Fibroblast of skin of scalp (primary cell): ENCODE measurements at places on chromosomes 12 and 14.
A peak's percentile ranks its signal among the peaks of the same experiment; 100 is the strongest.

DNA sequence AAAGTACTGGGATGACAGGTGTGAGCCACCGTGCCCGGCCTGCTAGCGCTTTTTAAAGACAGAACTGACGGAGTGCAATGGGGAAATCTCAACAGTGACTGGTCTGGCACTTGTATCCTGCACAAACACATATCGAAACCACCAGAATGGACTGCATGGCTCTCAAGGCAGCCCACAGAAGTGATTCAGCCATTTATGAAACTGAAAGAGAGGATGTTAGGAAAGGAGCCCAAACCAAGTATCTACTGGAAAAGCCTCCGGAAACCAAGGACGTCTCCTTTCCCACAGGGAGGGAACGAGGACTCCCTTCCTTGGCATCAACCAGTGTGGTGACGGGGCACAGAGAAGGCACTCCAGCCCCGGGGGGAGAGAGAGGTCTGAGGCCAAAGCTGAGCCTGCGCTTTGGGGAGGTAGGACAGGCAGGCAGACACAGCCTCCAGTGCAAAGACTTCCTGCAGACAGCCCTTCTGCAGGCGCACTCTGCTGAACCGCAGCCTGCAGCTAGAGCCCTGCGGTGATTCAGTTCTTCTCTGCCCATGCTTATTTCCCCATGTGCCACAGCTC lies 16.5 kb downstream of the SLC15A4 start:
- no peak for DNase-seq

DNA sequence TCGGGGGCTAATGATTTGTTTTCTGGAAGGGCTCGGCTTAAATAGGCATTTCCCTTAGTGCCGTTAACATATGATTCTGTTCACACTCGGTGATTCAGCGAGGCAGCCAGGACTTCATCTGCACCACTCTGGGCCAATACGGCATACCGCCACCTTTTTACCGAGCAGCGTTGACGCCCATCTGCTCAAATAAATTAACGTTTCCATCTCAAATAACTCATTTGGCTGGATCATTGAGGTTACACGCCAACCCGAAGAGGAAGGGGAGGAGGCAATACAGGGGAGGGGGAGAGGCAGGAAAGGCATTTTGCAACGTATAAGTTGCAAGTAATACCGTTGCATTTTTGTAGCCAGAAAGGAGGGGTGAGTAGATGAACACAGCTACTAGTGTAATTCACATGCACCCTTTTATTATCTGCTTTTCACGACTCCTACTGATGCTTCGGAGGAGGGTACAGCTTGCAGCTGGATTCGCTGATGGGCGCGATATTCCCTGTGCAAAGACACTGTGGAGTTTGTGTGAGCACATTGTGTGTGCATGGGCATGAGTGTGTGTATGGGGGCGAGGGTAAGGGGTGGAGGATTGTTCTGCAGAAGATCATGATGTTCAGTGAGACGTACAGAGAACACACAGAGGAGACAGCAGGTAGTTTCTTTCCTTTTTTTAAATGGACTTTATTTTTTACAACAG lies 45.9 kb downstream of the MAP1LC3B2 start:
- DNase-seq = no peak

GRCh38 chr12:53516758-53517455 lies 9.6 kb upstream of the NPFF start:
- no peak for DNase-seq

DNA sequence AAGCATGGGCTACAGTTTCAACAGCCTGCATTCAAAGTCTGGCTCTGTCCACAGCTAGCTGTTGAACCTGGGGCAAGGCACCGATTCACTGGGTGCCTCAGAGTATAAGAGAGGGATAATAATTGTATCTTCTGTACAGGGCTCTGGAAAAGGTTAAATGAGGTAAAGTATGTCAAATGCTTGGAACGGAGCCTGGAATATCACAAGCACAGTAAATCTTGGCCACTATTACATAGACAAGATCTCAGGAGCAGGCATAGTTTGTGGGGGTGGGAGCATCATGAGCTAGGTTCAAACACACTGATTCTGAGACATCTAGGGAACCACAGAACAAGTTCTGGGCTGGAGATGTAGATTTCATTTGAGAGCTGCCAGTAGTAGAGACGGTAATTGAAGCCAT lies 203.7 kb upstream of the NUDT4 start:
- peak; percentile 78 for DNase-seq

DNA sequence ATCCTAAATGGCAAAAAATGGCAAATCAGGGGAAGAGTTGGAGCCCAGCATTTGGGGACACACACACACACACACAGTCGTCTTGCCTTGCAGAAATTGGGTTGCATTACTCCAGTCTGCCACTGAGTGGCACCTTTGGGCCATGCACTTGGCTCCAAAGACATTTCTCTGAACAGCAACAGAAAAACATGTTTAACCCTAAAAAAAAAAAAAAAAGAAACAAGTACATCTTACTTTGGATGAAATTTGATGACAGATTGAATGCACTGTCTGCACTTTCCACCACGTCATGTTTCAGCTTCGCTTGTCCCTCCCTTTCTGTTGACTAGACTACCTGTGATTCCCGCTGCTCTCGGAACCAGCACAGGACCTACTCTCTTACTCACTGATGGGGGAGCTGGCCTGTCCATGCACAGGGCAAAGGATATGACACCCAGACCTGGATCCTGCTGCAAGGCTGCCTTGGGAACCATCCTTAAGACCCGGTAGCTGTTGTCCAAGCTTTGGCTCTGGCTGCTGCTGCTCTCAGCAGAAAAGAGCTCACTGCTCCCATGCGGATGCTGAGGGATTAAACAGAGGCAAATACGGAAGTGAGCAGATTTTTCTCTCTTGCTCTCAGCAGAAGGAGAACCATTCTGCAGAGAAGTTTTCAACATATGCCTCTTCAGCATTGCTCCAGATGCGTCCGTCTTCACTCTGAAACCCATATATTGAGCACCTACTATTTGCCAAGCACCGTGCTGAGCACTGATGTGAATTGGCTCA lies 376.8 kb downstream of the DPF3 start:
- DNase-seq = peak; percentile 86

DNA sequence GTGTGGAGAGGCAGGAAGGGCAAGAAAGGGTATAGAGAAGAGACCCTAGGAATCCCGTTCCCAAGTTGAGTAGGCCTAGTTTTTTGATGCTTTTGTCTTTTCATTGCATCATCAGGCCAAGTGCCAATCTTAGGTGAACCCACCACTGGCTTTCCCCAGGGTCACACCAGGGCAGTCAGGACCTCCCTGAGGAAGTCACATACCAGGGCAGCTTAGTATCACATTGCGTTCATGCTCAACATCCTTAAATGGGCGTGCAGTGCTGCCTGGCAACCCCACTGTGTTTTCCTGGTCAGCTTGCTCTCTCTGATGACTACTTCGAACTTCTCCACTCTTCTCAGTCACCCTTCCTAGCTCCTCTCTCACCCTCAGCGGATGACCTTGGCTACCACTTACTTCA lies 9.0 kb downstream of the ASIC1 start:
- DNase-seq = peak; percentile 96

DNA sequence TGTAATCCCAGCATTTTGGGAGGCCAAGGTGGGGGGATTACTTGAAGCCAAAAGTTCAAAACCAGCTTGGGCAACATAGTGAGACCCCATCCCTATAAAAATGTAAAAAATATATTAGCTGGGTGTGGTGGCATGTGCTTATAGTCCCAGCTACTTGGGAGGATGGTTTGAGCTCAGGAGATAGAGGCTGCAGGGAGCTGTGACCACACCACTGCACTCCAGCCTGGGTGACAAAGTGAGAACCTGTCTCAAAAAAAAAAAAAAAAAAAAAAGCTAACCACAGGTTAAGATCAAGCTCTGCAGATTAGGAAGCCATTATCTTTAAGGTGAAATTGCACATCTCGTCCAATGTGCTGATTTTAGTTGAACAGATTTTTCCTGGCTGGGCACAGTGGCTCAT lies 23.7 kb upstream of the CERS5 start:
- no peak for DNase-seq

GRCh38 chr14:53528185-53528671 lies 375.1 kb upstream of the DDHD1 start:
- no peak for DNase-seq
